ENCODE measurements at places on chromosomes 5 and 9.

GRCh38 chr5:94505327-94506068 lies 112.9 kb downstream of the KIAA0825 start:
- no peak for ATAC-seq

- no peak for ATAC-seq
Measured at GRCh38 chr9:27626244-27627187, 53.2 kb upstream of the C9orf72 start.

GRCh38 chr9:113705306-113705927 lies 170.7 kb upstream of the ZNF618 start:
- ATAC-seq = no peak

DNA sequence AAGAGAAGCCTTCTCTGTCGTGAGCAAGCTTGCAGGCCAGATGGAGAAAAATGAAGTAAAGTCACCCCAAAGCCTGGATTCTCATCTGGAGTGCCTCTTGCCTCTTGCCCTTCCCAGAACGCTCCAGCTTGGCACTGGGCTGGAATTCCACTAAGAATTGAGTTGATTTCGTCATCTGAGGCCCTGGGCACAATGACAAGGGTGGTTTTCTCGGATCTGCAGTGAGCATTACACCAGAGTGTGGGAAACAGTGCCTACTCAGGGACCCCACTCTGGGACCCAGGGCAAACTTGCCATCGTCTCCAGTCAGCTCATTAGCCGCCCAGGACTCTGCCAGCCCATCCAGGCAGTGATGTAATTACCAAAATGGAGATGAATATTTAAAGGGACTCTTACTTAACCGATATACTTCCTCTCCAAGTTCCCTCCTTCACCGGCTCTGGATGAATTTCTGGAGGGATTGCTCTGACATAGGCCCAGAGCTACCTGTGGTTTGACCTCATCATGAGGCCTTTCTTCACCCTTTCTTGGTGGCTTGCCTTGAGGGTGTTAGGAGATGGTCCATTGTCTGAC lies 44.7 kb upstream of the LCP2 start:
- ATAC-seq = no peak

GRCh38 chr5:40288800-40289485 lies 390.8 kb upstream of the PTGER4 start:
- no peak for ATAC-seq

DNA sequence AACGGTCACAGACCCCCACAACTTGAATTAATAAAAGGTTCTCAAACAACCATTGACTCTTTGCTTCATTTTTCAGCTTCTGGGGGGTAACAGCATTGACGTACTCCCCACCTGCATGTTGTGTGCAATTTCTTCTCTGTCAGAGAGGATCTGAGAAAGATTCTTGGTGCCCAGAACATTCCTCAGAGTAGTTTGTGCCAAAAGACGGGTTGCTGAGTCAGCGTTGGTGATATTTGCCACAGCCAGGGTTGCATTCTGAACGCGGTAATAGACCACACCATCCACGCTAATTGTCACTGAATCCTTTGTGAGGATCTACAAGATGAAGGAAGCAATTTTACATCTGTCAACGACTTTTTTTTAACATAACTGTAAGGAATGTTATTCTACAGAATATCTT lies 21.0 kb downstream of the STOM start:
- ATAC-seq = no peak

DNA sequence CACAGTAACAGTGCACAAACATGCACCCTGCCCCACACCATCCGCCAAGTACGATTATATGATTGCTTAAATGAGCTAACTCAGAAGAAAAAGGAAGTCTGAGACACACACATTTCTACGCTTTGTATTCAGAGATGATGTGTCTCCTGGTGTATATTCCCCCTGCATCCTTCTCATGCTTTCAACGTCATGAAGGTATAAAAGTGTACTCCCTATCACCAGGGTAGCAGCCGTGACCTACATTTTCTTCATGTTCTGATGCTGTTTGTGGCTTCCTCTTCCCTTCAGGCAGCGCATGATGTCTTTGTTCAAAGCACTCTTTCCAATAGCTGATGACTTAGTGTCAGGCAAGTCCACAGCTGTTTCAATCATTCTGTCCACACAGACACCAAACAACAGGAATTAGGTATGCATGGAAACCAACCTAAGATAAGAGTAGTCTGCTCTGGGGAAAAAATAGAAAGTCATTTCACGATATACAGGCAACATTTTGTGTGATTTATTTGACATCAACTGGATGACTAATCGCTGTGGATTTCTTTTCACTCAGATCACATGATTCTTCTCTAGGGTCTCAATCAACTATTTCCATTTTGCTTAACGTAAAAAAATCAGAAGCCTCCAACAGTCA lies 269.4 kb upstream of the PTGER4 start:
- ATAC-seq = peak; percentile 72

DNA sequence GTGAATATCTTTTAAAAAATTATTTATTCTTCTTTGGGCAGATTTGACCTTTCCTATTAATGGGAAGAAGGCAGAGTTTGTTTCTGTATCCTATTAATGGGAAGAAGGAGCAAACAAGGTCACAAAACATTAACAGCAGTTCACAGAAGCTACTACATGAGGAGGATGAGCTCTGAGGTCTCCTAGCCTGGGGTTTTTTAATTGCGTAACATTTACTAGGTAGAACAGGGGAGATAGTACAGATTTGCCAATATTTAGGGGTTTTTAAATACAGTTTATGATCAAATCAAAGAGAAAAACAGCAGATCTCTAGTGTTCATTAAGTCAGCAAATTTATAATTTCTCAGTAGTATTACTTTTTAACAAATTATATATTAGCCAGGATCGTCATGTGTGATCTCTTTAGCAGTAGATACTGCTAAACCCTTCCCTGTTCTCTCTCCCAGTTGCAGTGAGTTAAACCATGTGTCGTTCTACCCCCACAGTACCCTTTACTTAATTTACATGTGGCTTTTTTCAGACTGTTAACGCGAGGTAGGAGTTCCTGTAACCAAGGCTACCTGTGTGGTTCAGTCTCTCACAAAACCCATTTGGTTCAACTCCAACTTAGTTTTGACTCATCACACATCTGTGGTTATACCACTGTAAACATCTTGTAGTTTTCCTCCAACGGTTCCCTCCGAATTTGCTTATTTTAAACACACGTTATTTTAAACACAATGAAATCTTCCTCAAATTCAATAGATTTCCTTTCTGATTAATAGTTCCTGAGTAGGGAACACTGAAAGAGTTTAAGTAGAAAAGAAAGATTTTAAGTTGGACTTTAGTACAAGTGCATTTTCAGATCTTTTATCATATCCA lies 13.3 kb downstream of the SLC25A46 start:
- ATAC-seq = peak; percentile 98

- no peak for ATAC-seq
Measured at GRCh38 chr5:35815089-35815936, 41.4 kb upstream of the IL7R start.

DNA sequence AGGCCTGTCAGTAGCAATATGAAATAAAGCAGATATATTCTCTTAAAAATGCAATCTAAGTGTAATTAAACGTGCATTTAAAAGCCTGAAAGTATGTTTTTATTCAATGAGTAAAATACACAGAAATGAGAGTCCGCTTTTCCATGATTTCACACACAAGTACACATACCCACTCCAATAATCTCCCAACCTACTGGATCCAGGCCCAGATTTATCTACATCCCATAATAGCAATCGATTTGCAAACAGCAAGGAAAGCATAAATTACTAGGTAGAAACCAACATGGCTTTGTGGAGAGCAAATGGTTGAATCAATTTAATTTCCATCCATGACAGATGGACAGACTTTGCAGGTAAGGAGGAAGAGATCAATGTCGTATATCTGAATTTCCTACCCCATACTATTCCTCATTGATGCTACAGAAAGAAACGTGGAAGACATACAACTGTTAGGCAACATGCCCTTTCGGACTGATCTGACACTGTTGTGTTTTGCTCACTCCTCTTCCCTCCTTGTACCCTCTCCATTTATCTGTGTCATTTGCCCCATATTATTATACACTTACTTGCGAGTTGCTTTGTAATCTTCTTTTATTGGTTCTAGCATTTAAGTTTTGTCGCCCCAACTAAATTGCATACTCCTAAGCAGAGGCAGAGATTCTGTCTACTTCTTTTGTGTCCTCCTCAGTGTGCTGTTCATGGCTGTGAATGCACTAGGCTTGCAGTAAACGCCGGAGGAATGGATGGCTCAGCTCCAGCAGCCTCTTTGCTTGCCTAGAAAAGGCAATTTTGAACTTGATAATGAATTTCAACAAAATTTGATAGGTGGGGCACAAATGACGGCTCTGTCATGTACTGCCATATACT lies 133.6 kb downstream of the NFIB start:
- no peak for ATAC-seq

- no peak for ATAC-seq
Measured at GRCh38 chr9:76101075-76101474, 210.6 kb downstream of the PCSK5 start.

DNA sequence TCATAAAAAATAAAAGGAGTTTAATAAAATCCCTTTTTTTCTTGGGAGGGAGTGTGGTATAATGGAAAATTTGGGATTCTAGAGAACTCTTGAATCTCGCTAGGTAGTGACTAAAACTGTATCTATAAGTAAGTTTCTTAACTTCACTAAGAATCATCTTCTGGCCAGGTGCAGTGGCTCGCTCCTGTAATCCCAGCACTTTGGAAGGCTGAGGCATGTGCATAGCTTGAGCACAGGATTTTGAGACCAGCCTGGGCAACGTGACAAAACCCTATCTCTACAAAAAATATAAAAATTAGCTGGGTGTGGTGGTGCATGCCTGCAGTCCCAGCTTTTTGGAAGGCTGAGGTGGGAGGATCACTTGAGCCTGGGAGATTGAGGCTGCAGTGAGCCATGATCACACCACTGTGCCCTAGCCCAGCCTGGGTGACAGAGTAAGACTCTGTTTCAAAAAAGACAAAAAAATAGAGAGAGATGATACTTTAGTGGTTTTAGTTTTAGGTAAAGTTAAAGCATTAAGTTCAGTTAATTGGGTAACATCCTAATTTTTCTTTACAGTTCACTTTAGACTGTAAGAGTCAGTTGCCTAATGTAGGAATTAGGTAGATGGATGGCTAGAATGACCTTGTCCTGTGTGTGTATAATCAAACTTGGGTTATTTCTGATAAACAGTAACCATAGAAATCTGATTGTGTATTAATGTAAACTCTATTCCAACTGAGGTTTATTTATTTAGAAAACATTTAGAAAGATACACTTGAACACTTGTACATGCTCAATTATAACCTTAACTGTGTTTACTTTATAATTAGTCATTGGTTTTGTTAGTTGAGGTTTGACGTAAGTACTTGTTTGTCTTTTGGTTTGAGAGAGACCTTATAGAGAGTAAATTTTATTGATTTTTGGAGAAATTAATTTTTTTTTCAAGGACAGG lies 17.8 kb downstream of the UNC13B start:
- ATAC-seq = no peak

GRCh38 chr5:53331463-53331862 lies 149.0 kb upstream of the FST start:
- ATAC-seq = no peak

DNA sequence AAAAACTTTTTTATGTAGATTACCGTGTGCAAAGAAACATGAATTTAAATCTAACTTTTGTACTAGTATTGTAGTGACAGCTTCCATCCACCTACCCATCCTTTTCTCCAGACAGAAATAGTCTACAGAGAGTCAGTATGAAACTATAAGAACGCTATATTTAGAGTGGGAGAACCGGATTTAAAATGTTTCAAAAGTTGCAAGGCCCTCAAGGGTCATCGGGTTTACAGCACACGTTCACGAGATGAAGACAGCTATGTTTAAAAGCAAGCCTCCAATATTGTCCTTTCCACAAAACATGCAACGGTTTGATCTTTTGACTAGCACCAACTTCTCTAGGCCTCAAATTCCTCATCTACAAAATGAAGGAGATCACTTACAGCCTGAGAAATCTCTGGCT lies 139.9 kb downstream of the LPAR1 start:
- no peak for ATAC-seq

GRCh38 chr5:25688156-25688555 lies 1043.4 kb upstream of the CDH10 start:
- no peak for ATAC-seq

GRCh38 chr5:177064500-177065277 lies 22.0 kb upstream of the FGFR4 start:
- no peak for ATAC-seq

- ATAC-seq = peak; percentile 77
Measured at GRCh38 chr5:154228696-154229095, 38.2 kb downstream of the GALNT10 start.

DNA sequence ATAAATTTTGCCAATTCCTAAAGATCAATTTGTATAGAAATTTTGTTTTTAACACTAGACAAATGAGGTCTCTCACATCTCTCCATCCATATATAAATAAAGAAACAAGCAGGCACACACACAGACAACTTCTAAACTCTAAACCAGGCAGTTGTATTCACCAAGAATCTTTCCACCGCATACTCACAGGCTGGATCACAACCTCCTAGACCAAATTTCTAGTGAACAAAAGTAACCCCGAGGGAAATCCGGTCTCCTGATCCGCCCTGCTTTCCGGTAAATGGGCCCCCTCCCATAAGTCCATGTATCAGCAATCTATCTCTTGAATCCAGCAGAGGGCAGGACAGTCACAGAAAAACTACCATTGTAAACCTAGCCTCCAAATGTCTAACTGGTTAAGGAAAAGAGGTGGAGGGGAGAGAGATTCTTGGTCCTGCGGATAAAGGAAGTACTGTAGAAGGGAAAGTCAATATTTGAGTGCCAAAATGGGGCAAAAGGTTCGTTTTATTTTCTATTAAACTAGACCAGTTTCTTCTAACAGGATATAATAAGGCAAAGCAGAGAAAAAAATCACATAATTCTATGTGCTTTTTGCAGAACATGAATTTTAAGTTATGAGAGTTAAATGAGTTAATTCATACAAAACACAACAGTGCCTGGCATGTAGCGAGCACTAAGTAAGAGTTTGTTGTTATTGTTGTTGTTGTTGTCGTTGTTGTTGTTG lies 4.8 kb upstream of the SMU1 start:
- ATAC-seq = peak; percentile 52

DNA sequence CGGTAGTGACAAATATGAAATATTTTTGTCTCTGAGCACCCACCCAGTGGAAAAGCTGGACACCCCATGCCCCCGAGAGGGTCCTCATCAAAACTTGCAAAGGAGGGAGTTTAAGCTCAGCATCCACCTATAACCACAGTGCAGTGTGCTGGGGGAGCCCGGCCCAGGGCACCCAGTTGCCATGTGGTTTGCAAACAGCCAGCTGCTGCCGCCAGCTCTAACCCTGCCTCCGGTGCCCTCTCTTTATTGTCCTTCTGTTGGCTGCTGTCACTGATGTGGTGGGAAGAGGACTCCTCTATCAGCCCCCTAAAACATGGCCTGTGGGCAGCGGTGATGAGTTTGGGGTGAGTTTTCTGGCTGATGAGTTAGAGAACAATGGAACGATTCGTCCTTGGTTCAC lies 160.9 kb upstream of the MVB12B start:
- no peak for ATAC-seq

DNA sequence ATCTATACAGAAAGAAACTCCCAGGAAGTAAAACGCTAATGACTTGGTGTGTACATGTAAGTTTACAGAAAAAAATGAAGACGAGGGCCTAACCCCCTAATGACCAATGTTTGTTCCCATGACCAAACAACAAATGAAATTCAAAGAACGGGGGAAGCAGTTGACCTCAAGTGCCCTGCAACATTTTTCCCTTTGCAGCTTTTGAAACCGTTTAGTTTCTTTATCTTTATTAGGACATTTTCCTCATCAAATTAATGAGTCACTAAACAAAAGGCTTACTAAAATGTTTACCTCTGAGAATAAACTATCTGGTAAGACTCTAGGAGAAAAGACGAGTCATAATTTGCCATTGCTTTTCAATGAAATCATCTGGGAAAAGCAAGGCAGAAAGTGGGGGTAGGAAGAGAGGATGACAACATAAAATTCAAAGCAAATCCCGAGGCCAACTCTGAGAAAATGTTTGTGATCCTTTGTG lies 57.4 kb downstream of the LHFPL2 start:
- no peak for ATAC-seq
